HCT116 (cell line): ENCODE measurements at places on chromosomes 7 and 10. TPM values are rescaled to one million over a fixed set of nuclear protein-coding genes. Genes with fewer than 3 reads are reported as not detected.

DNA sequence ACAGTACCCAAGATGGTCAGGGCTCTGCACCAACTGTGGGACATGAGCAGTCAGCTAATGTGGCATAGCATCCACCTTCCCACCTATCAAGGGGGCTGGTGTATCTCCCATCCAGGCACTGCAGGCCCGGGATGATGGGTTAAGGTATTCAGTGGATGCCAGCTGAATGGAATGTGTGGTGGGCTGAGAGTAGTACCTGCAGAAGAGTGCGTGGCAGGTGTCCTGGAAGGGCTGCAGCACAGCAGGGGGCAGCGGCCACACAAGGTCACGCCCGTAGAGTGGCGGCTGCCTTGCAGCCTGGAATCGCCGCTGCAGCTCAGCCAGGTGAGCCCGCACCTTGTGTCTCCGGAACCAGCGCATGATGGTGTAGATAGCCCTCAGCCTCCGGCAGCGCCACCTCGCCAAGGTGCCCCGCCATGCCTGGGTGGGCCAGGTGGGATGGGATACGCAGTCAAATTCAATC, 13.3 kb downstream of the MYO1G start:
- no peak for DNase-seq
- H3K4me3 ChIP-seq, result no peak overlapping the region
- H3K4me1 ChIP-seq, result peaks cover 5% of the 10 kb centered on the region; the same call in 1 of the 2 replicates
- H3K36me3 ChIP-seq, result no peaks in the 10 kb centered on the region

DNA sequence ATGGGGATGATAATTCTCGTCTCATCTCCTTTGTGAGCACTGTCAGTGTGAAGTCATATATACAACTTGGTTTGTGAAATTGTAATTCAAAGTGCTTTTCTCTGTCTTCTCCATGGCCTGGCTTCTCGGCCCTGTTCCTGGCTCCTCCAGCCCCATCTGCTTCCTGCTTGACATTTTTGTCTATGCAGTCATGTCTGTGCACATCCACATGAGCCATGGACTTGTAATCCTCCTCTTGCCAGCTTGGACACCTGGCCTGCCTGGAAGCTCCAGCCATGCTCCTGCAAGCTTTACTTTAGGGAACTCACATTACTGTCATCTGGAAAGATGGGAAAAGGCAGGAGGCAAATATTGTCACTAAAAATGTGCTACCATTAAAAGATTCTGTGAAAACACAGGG, 576.0 kb upstream of the DPP6 start:
- no peak overlapping the region for H3K4me3 ChIP-seq
- no peak overlapping the region for H3K27ac ChIP-seq
- H3K27me3 ChIP-seq, result no peaks in the 10 kb centered on the region

DNA sequence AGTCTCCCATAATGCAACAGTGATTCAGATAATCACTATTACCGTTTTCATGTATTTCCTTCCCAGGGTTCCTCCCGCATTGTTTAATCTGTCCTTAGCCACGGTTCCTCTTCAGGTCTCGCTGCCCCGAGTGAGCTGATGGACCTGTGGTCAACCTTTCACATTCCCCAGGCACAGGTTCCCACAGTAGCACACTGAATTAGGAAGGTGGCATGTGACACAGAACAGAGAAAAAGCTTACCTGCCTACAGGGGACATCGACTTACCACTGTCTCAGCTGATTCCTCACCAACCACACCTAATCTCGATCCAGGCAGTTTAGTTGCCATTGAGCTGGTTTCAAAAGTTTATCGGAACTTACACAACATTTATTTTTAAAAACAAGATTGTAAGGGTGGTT, 72.2 kb downstream of the MTURN start:
- H3K27me3 ChIP-seq, result no peaks in the 10 kb centered on the region
- H3K4me3 ChIP-seq, result no peak overlapping the region
- no peaks in the 10 kb centered on the region for H3K36me3 ChIP-seq
- H3K27ac ChIP-seq, result no peak overlapping the region; the same call in 1 of the 2 replicates
- no peak for DNase-seq

DNA sequence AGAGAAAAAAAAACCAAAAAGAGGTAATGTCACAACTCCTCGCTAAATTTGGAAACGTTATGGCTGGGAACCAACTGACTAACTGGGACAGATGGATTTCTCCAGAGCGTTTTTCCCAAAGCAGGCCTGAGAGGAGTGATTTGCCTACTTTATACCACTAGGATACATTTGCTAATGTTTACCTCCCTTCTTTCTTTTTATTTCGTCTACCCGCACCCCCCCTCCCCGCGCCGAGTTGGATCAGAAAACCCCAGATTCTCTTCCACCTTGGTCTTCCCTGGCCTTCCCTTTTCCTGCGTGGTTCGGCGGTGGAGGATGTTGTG, 7.2 kb downstream of the CPA2 start:
- H3K27me3 ChIP-seq, result no peaks in the 10 kb centered on the region
- no peak overlapping the region for H3K27ac ChIP-seq
- H3K4me1 ChIP-seq, result no peaks in the 10 kb centered on the region
- no peak overlapping the region for H3K4me3 ChIP-seq
- DNase-seq, result no peak
- no peaks in the 10 kb centered on the region for H3K36me3 ChIP-seq

DNA sequence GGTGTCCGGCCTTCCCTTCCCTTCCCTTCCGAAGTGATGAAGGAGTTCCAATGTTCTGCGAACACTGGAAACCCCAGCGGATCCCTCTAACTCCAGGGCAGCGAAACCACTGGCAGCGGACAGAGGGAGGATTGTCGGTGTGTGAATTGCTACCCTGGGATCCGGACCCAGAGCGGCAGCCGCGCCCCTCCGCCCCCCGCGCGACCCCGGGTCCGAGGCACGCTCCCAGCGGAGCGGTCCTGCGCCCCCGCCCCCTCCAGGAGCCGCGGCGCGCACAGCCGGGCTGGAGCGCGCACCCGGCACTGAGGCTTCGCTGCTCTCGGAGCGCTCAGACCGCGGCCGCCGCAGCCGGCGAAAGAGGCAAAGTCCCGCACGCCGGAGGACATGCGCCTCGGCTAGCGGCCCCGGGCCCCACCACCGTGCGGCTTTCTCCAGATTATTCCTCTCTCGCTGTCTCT, at the start of gene PTPRZ1:
TSS of gene PTPRZ1 (plus strand) at position 331 of the 458 bp plus-strand sequence. CDS start 339 bp downstream, outside the sequence.
- no peaks in the 10 kb centered on the region for H3K4me1 ChIP-seq
- no peak within 1 kb of the TSS for H3K27ac ChIP-seq
- H3K27me3 ChIP-seq, result no peaks in the 10 kb centered on the region
- H3K36me3 ChIP-seq, result no peaks in the 10 kb centered on the region
- DNase-seq, result no peak

GRCh38 chr10:75358835-75359421, 42.6 kb downstream of the ZNF503 start:
- no peak overlapping the region for H3K4me3 ChIP-seq
- H3K4me1 ChIP-seq, result no peaks in the 10 kb centered on the region
- no peaks in the 10 kb centered on the region for H3K27me3 ChIP-seq
- H3K27ac ChIP-seq, result no peak overlapping the region

- H3K27me3 ChIP-seq, result no peaks in the 10 kb centered on the region
- H3K4me1 ChIP-seq, result no peaks in the 10 kb centered on the region
- H3K27ac ChIP-seq, result no peak overlapping the region
- H3K4me3 ChIP-seq, result no peak overlapping the region
- H3K36me3 ChIP-seq, result no peaks in the 10 kb centered on the region
These were observed 15.5 kb downstream of the EXOC4 start for GRCh38 chr7:133268355-133268754.

DNA sequence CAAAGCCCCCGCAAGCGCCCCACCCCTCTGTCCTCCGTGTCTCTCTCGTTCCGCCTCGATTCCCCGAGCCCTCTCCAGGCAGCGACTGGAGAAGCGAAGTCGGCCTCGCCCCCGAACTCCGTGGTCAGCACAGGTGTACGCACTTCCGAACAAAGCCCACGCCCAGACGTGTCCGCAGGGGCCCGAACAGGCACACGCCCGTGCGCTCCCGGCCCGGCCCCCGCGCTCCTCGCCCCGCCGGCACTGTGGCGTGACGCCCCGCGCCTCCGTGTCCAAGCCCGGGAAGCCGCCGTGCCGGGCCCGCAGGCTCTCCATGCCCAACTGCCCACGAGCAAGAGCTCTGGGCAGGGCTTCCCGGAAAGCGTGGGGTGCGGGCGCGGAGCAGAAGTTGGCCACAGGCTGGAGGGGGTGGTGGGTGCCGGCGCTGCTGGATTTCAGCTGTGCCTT, 662 bp downstream of the NRCAM start:
- no peak overlapping the region for H3K27ac ChIP-seq
- H3K36me3 ChIP-seq, result no peaks in the 10 kb centered on the region
- 0 out of 2 replicates have a peak, but pooled peaks cover 5% of the 10 kb centered on the region for H3K27me3 ChIP-seq
- H3K4me1 ChIP-seq, result no peaks in the 10 kb centered on the region
- no peak overlapping the region for H3K4me3 ChIP-seq

DNA sequence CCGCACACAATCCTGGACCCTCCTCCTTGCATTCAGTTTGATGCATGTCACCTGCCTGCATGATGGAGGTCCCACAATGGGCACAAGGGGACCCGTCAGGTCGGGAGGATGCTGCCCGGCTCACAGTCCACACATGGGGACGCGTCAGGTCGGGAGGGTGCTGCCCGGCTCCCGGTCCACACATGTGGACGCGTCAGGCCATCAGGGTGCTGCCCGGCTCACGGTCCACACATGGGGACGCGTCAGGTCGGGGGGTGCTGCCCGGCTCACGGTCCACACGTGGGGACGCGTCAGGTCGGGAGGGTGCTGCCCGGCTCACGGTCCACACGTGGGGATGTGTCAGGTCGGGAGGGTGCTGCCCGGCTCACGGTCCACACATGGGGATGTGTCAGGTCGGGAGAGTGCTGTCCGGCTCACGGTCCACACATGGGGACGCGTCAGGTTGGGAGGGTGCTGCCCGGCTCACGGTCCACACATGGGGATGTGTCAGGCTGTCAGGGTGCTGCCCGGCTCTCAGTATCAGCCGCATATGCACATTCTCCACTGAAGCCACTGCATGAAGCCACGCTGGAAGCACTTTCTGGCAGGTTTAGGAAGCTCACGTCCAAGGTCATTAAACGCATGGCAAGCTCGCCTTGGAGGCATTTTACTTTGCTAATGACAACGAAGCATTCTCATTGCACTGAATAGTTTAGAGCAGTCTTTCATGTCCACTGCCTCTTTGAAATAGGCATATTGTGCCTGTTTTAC, 50.3 kb downstream of the DIP2C start:
- H3K27me3 ChIP-seq, result no peaks in the 10 kb centered on the region
- no peak overlapping the region for H3K4me3 ChIP-seq
- DNase-seq, result no peak
- H3K4me1 ChIP-seq, result peaks cover 7% of the 10 kb centered on the region; the same call in 1 of the 2 replicates
- H3K27ac ChIP-seq, result no peak overlapping the region

DNA sequence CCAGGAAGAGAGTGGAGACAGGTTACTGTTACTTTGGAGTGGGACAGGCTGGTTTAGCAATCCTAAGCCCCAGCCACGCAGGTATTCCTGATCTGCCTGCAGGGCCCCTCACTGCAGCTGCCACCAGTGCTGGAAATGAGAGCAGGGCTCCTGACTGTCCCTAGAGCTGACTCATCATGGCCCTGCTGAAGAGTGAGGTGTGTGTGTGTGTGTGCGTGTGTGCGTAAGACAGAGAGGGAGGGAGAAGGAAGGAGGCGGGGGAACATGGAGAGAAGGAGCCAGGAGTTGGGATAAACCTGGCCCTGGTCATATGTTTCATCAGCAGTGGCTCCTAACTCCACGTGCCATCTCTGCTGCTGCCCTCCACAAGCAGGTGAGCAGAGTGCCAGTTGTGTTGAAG, 3.6 kb downstream of the FOXI2 start:
- no peak overlapping the region for H3K4me3 ChIP-seq
- H3K36me3 ChIP-seq, result no peaks in the 10 kb centered on the region
- no peak for DNase-seq
- peaks cover 13% of the 10 kb centered on the region; the same call in 1 of the 2 replicates for H3K27me3 ChIP-seq
- no peaks in the 10 kb centered on the region for H3K4me1 ChIP-seq
- H3K27ac ChIP-seq, result no peak overlapping the region

GNG11 gene
- total RNA-seq, result not detected

GRCh38 chr7:114478384-114478783, 63.8 kb downstream of the FOXP2 start:
- no peaks in the 10 kb centered on the region for H3K36me3 ChIP-seq
- no peaks in the 10 kb centered on the region for H3K4me1 ChIP-seq
- no peaks in the 10 kb centered on the region for H3K27me3 ChIP-seq
- no peak overlapping the region for H3K4me3 ChIP-seq
- no peak for DNase-seq
- H3K27ac ChIP-seq, result no peak overlapping the region

TRIM74 gene
- 1.0 TPM for total RNA-seq

LIPF gene
- not detected for total RNA-seq

GRCh38 chr10:33416209-33416608, 81.7 kb upstream of the NRP1 start:
- H3K36me3 ChIP-seq, result no peaks in the 10 kb centered on the region
- no peaks in the 10 kb centered on the region for H3K27me3 ChIP-seq
- no peak overlapping the region for H3K4me3 ChIP-seq

DNA sequence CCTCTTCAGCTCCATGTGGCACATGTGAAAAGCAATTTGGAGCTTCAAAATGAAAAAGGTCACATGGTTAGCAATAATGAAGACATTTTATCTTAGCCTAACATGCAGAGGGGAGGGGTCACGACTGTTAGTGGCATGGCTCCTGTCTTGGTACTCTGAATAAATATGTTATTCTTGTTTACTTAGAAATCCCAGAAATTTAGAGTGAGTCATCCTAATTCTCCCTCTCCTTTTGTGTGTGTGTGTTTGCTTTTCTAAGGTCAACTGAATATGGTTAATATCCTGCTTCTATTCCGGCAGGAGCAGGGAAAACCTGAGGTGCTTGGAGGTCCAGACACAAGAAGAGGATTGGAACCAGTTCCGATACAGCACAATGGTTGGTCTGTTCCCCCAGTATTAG, 17.6 kb downstream of the BCCIP start:
- DNase-seq, result no peak
- H3K36me3 ChIP-seq, result peaks cover 54% of the 10 kb centered on the region
- no peaks in the 10 kb centered on the region for H3K27me3 ChIP-seq
- no peaks in the 10 kb centered on the region for H3K4me1 ChIP-seq

DNA sequence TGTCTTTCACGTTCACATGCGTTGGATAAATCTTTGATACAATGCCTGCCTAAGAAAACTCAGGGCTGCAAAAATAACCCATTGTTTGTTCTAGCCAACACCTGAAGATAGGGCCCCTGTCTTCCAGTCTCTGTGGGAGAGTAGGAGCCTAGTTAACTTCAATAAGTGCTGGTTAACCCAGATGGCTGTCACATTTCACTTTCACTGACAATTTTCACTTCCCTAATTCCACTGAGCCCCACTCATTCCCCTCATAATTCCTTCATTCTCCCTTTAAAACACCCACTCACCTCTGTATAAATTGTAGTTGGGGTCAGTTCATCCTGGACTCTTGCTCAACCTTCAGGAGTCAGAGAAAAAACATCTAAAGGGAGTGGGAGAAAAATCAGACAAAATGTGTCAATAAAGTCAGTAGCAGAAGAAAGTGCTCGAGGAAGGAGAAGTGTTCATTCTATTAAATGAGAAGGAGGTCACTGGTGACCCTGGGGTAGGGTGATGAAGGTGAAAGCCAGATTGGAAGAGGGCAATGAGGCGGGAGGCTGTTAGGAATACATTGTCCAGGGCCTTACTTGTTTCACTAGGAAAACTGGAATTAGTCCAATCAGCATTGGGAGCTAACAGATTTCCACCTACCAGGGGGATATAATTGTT, 51.2 kb upstream of the ABI1 start:
- no peak for DNase-seq
- no peak overlapping the region for H3K4me3 ChIP-seq
- no peak overlapping the region for H3K27ac ChIP-seq
- no peaks in the 10 kb centered on the region for H3K27me3 ChIP-seq
- H3K4me1 ChIP-seq, result no peaks in the 10 kb centered on the region

GRCh38 chr7:77281780-77282478, 82.3 kb upstream of the FGL2 start:
- DNase-seq, result no peak
- H3K27ac ChIP-seq, result no peak overlapping the region
- H3K36me3 ChIP-seq, result no peaks in the 10 kb centered on the region
- H3K4me1 ChIP-seq, result no peaks in the 10 kb centered on the region
- H3K27me3 ChIP-seq, result no peaks in the 10 kb centered on the region

CARD11 gene
- 0.57 TPM for total RNA-seq
